GM23338 (cell line): ENCODE measurements at places on chromosomes 2 and 18. TPM values are rescaled to one million over a fixed set of nuclear protein-coding genes. Genes with fewer than 3 reads are reported as not detected.

- no peak for DNase-seq
Measured at GRCh38 chr2:63712748-63713147, 124.0 kb downstream of the MDH1 start.

- peak; percentile 19 for DNase-seq
Measured at GRCh38 chr18:6444466-6445228, 29.9 kb upstream of the L3MBTL4 start.

Gene XDH
- 0.55 and 0.71 TPM in 2 replicates for polyA plus RNA-seq

Gene RIT2
- polyA plus RNA-seq = 8.8 and 9.5 TPM in 2 replicates

DNA sequence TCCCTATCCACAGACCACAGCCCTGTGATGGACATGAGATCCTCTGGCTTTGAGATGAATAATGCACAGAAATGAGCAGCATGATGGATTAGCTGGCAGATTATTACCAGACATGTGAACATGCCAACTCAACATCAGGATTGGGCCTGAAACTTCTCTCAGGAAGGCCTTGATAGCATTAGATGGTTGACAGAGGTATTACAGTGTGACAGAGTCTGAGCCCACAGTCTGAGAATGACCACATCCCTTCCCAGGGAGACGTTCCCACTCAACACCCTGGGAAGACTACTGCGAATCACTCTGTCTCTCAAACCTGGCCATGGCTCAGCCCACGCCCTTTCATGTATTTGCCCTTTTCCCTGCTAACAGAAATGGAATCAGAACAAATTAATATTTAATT lies 66.9 kb downstream of the BCL11A start:
- DNase-seq = no peak

DNA sequence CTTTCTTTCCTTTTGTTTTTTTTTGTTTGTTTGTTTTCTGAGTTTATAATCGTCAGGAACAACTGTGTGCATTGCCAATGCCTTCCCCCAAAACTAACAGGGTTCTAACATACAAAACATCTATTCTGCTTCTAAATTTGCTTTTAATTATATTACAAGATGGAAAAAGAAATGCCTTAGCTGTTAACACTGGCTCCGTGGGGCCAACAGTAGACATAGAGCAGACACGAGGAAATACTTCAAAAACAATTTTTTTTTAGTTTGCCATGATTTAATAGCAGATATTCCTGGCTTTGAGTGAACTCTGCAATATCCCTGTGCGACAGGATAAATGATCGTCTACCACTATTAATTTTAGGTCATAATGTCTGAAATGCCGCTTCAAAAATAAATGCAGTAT lies 153.3 kb upstream of the HNRNPA3 start:
- no peak for DNase-seq

Gene SERPINE2
- 44.2 and 46.2 TPM in 2 replicates for polyA plus RNA-seq

GRCh38 chr2:28544405-28544921 lies 48.6 kb downstream of the PLB1 start:
- DNase-seq = no peak

- no peak for DNase-seq
Measured at GRCh38 chr2:69624131-69624530, 19.4 kb downstream of the AAK1 start.

DNA sequence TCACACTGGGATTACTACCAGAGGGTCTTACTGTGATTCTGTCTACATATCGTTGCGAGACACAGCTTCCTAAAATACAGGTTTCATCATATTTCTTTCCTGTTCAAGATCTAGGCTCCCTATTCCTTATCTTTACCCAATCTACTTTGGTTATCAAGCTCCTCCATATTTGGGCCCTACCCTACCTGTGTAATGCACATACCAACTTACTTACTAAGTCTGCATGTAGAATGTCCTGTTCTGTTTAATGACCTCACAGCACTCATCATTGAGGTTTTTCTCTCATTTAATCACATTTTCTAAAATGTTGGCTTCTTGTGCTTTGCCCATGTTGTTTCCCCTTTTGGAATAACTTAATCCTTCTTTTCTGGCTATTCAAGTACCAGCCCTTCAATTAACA lies 551.1 kb downstream of the ZEB2 start:
- DNase-seq = no peak
